NCI-H187 treated with DMSO at 0.1 percent for 48 hours (cell line): ENCODE measurements at places on chromosomes 1 and 21.

- no peak for DNase-seq
These were observed 76.8 kb downstream of the PLXNA2 start for GRCh38 chr1:208167261-208167869.

- DNase-seq, result no peak
These were observed 35.9 kb upstream of the PTGFRN start for GRCh38 chr1:116873680-116874271.

- no peak for DNase-seq
These were observed 479.9 kb upstream of the ZP4 start for GRCh38 chr1:238370599-238370998.

GRCh38 chr1:67921725-67922489 is 88.6 kb upstream of the GNG12 start:
- no peak for DNase-seq

GRCh38 chr1:38006008-38006828 is 904 bp upstream of the FHL3 start:
- no peak for DNase-seq

DNA sequence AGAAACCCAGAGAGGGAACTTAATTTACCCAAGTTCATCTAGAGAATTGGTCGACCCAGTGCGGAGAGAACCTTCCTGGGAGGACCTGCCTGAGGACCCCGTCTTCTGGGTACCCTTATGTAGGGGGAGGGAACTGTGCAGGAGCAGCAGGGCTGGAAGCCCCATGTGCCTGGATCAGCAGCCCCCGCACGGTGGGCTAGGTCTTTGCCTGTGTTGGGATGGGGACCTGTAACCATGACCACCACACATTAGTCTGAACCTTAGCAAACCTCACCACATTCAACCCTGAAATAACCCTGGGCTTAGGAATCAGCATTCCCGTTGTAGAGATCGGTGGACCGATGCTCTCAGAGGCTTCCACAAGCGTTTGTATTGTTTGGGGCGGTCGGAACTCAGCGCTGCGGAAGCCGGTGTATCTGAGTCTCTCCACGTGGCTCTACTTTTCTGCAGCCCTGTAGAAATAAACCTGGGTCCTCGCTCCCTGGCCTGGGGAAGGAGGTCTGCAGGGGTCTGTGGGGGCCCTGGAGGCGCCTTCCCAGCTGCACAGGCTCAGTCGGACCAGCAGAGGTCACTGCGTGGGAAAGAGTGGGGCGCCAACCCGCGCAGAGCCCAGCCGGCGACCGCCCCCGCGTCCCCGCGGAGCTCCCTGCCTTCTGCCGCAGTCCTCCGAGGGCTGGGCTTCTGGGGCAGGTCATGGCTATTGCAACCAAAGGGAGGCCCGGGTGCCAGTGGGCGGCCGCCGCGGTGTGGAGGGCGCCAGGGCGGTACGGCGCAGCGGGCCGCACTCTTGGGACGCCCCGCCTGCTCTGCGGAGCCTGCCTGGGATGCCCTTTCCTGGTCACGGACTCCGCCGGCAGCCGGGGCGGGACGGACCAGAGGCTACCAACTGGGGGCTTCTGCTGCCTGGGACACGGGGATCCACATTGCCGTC is 36.2 kb upstream of the KCNA10 start:
- DNase-seq, result no peak

GRCh38 chr1:19044975-19045831 is 88.7 kb upstream of the IFFO2 start:
- no peak for DNase-seq

- DNase-seq, result peak; percentile 14
These were observed 153.9 kb upstream of the LMO4 start for GRCh38 chr1:87174724-87175245.

- no peak for DNase-seq
These were observed 60.6 kb downstream of the AGPAT3 start for GRCh38 chr21:43925609-43926008.

DNA sequence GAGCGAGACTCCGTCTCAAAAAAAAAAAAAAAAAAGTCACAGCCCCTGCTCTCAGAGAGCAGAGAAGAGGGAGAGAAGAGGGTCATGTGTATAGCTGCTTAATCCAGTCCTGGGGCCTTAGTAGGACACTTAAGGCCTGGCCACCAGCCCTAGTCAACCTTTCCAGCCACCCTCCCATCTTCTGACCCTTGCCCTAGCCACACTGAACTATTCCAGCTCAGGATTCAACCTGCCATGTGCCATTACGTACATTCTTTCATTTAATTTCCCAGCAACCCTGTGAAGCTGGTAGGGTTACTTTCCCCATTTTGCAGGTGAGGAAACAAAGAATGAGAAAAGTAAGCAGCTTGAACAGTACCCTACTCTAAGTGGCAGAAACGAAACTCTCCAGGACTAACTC is 9.0 kb downstream of the FOXO6 start:
- no peak for DNase-seq

- no peak for DNase-seq
These were observed 3.2 kb downstream of the SH2D5 start for GRCh38 chr1:20729155-20729931.

GRCh38 chr1:153749408-153750005 is 21.7 kb downstream of the INTS3 start:
- DNase-seq, result peak; percentile 43

GRCh38 chr1:234564035-234565029 is 45.6 kb downstream of the IRF2BP2 start:
- DNase-seq, result no peak
